CD4-positive, alpha-beta T cell (primary cell): ENCODE measurements at places on chromosomes 11 and 22.

DNA sequence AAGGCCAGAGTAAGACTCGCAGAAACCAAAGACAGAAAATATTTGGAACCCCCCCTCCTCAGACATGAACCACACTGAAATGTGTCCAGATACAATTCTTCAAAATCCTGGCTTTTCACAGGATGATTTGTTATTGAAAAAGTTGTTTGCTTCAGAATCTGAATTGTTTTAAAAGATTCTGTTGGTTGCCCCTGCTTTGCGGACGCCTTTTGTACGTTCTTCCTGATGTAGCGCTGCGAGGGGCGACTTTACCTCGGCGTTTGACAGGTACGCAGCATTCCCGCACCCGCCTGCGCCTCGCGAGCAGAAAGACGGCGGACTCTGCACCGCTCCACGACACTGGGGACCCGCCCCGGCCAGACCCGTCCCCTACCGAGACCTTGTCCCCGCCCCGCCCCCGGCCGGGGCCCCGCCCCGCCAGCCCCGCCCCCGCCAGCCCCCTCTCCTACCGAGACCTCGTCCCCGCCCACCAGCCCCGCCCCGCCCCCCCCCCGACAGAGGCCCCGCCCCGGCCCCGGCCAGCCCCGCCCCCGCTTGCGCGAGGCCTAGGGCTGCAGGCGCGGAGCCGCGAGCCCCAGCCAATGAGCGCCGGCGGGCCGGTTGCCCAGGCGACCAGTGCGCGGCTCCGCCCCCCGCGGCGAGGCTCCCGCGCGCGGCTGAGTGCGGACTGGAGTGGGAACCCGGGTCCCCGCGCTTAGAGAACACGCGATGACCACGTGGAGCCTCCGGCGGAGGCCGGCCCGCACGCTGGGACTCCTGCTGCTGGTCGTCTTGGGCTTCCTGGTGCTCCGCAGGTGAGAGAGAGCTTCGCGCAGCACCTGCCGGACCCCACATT is at the start of gene GLB1L2:
Gene GLB1L2 (plus strand): TSS at position 635 of the 835 bp plus-strand sequence. CDS start 74 bp downstream, at position 709.
- DNase-seq, result peak; percentile 90

- no peak for DNase-seq
Observed at GRCh38 chr22:27493796-27494195, 307.8 kb downstream of the MN1 start.

DNA sequence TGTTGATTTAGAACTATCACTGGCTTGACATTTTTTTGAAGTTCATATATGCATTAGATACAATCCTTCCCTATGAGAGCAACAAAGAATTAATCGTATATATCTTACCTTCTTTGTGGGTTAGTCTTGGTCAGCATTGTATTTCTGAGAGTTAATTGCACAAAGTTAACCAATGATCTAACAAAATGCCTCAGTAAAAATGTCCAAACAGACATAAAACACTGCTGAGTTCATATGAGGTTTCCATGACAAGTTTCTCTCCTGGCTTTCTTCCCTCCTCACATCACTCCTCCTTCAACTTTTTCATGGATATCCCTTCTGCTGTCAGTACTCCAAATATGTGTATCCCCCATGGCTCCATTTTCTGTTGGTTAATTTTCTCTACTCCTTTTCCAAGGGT is 9.0 kb downstream of the MAP6 start:
- no peak for DNase-seq

DNA sequence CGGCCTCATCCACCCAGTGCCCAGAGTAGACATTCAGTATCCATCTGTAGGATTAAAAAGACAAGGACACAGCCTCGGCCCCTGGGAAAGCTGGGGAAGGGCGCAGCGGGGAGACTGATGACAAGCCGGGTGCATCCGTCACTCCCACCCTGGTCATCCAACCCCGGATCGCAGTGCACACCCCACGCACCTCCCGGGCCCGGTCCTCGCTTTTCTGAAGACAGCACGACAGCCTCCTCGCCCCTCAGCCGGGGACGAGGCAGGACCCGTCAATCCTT is 1.1 kb downstream of the FCHSD2 start:
- DNase-seq, result no peak

DNA sequence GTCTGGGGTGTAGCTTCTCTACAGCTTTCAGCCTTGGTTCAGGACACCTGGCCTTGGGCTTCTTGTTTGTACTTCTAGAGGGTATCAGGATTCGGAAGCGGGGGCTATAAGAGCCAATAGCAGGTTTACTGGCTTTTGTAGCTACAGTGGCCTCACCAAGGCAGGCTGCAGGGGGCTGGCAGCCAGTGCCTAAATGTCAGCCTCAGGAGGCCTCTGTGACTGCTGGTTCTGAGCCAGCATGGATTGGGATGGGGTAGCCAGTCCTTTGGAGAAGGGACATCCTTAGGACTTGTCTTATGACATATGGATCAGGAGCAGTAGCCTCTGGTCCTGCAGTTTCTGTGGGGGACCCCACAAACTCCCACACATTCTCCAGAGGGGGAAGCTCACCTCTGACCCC is 29.9 kb downstream of the EIF3F start:
- no peak for DNase-seq

GRCh38 chr11:134014511-134014910 is 54.4 kb upstream of the JAM3 start:
- no peak for DNase-seq

GRCh38 chr22:38207898-38208432 is 6.2 kb downstream of the MAFF start:
- DNase-seq, result no peak

DNA sequence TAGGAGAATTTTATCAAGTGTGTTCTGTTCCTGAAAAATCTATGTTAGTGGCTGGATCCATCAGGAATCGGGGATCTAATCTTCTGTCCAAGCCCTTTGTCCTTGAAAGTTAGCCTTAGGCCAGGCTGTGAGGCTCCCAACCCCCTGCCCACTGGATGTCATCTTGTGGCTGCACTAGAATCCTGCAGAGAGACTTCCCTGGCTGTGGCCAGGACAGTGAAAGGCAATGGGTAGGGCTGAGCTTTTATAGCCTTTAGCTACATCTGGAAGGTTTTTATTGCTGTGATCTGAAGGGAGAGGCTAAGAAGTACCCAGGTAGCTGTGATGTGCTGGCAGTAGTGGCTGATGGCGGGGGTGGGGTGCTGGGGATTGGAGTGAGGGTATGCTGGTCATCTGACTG is 2.1 kb downstream of the OAF start:
- no peak for DNase-seq

GRCh38 chr11:1447845-1448825 is 38.4 kb downstream of the MOB2 start:
- no peak for DNase-seq
